ENCODE measurements at places on chromosomes 5 and 9. TPM values are rescaled to one million over a fixed set of nuclear protein-coding genes. Genes with fewer than 3 reads are reported as not detected.

DNA sequence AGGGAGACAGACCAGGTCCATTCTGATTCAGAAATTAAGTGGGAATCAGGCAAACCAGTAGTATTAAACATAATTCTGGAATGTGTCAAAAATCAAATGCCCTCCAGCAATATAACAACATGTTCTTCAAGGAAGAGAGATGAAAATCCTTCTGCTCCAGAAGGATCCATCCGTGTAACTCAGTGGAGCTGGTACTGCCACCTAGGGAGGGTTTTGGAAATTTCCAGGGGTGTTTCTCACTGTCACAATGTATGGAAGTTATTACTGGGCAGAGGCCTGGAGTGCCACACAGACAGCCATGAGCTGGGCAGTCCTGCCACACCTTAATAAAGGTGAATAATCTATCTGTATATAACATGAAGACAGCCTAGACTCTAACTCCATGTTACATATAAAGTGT lies 87.5 kb downstream of the TTLL11 start:
- DNase-seq, result peak; percentile 44

The SMIM33 gene
- total RNA-seq, result not detected

DNA sequence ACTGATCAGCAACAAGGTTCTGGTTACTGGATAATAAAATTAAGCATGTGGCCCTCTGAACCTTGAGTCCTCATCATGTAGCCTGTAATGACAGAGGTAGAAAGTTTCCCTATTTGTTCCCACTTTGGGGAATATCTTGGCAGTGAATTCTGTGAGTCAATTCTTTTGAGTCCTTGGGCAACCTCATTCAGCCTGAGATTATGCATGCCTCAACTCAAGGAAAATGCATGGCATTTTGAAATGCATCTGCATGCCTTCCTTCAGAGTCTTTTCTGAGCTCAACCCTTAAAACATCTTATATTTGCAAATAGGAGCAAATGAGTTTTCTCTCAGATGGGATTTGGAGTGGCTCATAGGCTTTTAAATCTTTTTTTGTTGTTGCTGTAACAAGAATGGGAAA lies 218.1 kb upstream of the CD180 start:
- DNase-seq, result peak; percentile 10

The PLPPR1 gene
- total RNA-seq, result not detected

DNA sequence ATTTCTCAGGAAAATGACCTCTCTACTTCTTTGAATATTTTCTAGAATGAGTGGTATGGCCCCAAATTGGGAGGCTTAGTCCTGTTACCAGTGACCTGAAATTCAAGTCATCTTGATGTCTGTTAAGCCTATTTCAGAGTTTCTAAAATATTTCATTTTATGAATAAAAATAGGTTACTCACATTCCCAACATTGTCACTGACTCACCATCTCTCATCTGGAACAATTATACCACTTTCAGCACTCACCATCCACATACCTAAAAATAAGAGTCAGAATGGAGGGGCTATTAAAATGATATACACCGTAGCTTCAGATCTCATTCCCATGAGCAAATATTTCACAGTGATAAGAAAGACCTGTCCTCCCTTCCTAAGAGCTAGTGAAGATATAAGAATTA lies 71.8 kb downstream of the KIAA1958 start:
- peak; percentile 79 for DNase-seq

The PTPDC1 gene
- total RNA-seq, result 2.8 TPM

The CEL gene
- total RNA-seq, result 0.48 TPM

The CSF2 gene
- not detected for total RNA-seq

The FOXI1 gene
- total RNA-seq, result not detected

- no peak for DNase-seq
Measured at GRCh38 chr5:20972419-20972925, 984.5 kb upstream of the CDH18 start.

DNA sequence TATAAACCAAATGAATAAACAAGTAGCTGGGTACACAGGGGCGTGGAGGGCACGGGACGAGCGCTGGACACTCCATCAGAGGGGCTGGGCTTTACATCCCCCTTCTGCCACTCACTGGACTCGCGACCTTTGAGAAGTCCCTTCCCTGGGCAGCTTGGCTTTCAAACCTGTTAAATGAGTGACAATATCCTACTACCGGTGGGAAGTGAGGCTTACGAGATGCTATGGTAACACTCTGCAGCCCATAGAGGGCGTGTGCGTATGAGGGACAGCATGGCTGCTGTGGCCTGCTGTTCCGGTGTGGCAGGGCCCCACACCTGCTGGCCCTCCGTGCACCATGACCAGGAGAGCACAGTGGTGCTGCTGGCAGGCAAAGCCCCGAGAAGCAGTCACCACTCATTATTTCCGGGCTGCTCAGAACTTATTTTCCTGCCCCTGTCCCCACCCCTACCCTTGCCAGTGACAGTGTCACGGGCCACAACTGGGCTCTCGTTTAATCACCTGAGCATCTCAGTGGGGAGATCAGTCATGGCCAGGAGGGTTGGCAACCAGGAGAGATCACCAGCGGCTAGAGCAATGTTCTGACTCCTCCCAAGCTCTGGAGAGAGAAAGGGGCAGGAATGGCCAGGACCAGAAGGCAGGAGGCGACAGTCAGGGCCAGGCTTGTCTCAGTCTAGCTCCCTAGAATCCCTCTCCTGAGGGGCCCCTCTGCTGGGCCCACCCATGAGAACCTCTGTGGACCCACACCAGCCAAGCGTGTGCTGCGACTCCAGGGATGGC lies 10.5 kb downstream of the CLTB start:
- DNase-seq, result no peak

The VCP gene
- total RNA-seq, result 312 TPM
